ENCODE measurements at places on chromosomes 16 and 17. TPM values are rescaled to one million over a fixed set of nuclear protein-coding genes. Genes with fewer than 3 reads are reported as not detected.

DNA sequence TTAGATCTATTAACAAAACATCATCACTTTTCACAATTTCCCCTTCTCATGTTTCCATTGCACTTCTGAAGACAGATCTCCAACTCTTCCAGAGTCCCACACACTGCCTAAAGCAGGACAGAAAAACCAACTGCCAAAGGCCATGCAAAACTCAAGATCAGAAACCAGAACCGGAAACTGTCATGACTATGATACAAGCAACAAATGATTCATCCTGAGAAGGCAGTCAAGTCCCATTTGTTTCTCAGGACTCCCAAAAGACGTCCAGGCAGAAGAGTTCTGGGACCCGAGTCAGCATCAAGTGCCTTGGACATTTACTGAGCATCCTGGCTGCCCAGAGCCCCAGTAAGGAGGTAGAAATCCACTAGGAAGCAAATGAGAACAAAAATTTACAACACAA lies 38.8 kb downstream of the ERN1 start:
- DNase-seq: no peak

DNA sequence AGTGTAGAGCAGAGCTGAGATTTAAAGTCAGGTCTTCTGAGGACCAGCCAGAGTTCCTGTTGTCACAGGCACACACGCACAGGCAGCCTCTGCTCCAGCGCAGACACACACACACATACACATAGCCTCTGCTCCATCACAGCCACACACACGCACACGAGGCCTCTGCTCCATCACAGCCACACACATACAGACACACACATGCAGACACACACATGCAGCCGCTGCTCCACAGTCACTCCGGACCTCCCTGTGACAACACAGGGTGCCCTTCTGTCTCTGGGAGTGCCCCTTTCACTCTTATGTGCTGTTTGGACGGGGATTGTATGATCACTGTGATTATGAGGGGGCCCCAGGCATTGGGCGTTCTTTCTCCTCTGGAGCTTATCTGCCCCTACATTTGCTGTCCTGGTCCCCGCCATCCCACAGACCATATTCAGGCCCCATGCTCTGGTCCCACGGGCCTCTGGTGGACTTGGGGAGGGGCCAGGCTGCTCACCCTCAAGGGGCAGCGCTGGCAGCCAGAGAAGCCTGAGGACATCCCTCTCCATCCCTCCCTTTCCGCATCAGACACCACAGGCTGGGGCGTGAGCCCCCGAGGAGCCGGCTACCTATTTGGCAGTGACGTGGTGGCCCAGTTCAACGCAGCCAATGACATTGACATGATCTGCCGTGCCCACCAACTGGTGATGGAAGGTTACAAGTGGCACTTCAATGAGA lies 7.5 kb downstream of the TBX6 start:
- DNase-seq: no peak

DNA sequence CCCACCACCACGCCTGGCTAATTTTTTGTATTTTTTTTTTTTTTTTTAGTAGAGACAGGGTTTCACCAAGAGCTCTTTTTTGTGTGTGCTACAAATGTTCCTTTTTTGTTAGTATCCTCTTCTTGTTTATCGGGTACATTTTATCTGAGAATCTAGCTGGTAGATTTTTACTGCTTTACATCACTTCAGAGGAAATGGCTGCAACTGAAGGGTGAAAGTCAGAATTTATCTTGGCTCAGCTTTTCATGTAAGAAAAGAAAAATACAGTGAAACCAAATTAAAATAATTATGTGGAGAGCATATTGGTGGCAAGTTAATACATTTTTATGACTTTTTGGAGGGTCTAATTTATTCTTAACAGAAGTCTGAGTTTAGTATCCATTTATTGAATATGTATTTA lies 26.0 kb downstream of the CBFB start:
- no peak for DNase-seq

GRCh38 chr16:58020628-58021521 lies 4.7 kb upstream of the MMP15 start:
- DNase-seq: no peak

DNA sequence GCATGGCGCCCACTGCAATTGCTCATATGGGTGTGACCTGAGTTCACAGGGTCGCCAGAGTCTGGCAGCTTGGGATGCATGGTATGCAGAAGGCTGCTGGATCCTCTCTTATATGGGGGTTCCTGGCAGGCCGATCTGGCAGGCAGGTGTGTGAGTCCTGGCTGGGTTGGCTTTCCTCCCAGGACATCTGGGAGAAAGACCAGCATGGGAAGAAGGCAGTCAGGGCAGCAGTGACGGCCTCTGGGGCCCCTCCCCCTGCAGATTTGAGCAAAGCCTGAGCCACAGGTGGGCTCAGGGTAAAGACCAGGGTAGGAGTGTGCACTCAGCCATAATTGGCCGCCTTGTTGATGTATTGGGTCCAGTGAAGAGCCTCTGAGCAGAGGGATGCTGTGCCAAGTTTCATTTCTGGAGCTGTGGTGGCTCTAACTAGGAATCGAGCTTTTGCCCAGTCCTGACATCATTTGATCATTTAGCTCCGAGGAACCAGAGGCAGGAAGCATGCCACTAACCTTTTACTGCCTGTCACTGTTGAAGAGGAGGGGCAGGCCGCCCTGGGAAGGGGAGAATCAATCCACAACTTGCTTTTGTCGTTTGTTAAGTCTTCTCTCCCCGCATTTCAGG lies 174.3 kb downstream of the CCDC182 start:
- DNase-seq: no peak

DNA sequence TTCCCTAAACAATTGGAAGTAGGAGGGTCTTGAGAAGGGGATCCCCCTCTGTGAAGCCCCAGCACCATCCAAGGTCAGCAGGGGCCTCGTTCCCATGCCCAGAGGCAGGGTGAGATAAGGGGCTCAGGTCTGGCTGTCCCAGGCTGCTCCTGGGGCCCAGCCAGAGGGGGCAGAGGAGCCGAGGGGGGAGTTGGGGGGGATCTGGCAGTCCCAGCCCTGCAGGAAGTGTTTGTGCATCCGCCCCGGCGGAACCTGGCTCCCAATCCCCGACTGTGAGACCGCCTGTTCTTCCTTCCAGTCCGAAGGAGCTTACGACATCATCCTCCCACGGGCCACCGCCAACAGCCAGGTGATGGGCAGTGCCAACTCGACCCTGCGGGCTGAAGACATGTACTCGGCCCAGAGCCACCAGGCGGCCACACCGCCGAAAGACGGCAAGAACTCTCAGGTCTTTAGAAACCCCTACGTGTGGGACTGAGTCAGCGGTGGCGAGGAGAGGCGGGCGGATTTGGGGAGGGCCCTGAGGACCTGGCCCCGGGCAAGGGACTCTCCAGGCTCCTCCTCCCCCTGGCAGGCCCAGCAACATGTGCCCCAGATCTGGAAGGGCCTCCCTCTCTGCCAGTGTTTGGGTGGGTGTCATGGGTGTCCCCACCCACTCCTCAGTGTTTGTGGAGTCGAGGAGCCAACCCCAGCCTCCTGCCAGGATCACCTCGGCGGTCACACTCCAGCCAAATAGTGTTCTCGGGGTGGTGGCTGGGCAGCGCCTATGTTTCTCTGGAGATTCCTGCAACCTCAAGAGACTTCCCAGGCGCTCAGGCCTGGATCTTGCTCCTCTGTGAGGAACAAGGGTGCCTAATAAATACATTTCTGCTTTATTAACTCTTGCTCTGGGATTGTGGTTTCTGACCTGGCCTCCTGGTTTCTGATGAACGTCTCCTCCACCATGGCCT lies 14.9 kb downstream of the GPRC5C start:
- no peak for DNase-seq

DNA sequence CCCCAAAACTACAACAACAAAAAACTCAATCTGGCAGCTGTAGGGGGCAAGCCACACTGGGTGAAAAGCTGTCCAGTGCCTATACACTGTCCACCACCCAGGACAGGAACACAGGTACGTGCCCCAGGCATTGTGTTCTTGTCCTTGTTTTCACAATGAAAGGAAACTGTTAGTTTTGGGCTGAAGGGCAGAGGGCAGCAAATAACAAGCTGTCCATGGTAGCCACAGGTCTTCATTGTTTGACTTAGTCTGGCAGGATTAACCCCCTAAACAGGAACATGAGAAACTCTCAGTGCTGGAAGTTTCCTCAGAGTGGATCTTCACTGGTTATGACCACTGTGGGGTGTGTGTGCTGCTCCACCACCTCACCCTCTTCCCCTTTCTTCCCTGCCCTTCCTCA lies 224.6 kb upstream of the N4BP1 start:
- DNase-seq: no peak

DNA sequence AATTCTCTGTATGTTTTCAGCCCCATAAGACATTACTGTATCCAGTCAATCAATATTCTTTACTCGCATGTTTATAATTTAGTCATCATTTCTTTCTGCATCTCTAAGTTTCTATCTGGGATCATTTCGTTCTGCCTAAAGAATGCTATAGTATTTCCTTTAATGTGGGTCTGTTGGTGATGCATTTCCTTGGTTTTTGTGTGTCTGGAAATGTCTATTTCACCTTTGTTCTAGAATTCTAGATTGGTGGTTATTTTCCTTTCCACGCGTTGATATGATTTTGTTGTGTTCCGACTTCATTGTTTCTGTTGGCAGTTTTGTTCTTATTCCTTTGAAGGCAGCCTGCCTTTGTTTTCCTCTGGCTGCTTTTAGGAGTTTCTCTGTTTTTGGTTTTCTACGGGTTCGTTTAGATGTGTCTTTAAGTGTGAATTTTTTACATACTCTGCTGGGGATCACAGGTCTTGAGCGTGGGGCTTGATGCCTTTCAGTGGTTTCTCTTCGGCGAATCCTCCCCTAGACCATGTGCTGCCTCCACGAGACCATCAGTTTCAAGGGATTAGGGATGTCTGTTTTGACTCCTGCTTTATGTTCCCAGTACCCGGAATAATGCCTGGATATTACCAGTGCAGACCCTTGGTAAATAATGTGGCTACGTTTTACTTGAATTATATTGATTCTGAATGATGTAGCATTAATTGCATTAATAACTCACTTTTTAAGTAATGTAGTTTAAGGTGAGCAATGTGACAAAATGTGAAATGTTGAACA lies 23.5 kb downstream of the POLR3E start:
- DNase-seq: no peak

DNA sequence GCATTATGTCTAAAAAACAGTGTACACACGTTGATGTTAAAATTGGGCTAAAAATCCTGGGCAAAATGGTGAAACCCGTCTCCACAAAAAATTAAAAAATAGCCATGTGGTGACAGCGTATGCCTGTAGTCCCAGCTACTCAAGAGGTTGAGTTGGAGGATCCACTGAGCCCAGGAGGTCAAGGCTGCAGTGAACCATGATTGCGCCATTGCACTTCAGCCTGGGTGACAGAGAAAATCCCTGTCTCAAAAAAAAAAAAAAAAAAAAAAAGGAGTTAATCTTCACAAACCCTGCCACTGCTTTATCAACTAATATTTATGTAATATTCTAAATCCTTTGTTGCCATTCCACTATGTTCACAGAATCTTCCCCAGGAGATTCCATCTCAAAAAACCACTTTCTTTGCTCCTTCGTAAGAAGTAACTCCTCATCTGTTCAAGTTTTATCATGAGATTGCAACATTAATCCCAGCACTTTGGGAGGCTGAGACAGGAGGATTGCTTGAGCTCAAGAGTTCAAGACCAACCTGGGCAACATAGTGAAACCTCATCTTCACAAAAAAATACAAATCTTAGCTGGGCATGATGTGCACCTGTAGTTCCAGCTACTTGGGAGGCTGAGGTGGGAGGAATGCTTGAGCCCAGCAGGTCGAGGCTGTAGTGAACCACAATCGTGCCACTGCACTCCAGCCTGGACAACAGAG lies 1.9 kb upstream of the C16orf87 start:
- DNase-seq: no peak

DPEP3 gene
- polyA plus RNA-seq: 0.11 TPM

NPW gene
- polyA plus RNA-seq: 1.7 TPM

DHRS7C gene
- not detected for polyA plus RNA-seq

METTL9 gene
- 286 TPM for polyA plus RNA-seq

GPS2 gene
- 85.8 TPM for polyA plus RNA-seq

TCAP gene
- polyA plus RNA-seq: 0.80 TPM

ABCC3 gene
- polyA plus RNA-seq: 9.6 TPM

ASPHD1 gene
- polyA plus RNA-seq: 0.54 TPM

CLEC3A gene
- polyA plus RNA-seq: not detected

PRR35 gene
- polyA plus RNA-seq: 7.4 TPM

Measured in right renal cortex interstitium (tissue), 3 donors.